ENCODE measurements at places on chromosomes 2 and 18. TPM values are rescaled to one million over a fixed set of nuclear protein-coding genes. Genes with fewer than 3 reads are reported as not detected.

GRCh38 chr2:108905906-108906305, 83.1 kb downstream of the EDAR start:
- H3K27ac ChIP-seq, result no peak overlapping the region
- DNase-seq, result no peak
- H3K27me3 ChIP-seq, result peaks cover 2% of the 10 kb centered on the region
- H3K4me3 ChIP-seq, result no peak overlapping the region
- H3K4me1 ChIP-seq, result no peaks in the 10 kb centered on the region

DNA sequence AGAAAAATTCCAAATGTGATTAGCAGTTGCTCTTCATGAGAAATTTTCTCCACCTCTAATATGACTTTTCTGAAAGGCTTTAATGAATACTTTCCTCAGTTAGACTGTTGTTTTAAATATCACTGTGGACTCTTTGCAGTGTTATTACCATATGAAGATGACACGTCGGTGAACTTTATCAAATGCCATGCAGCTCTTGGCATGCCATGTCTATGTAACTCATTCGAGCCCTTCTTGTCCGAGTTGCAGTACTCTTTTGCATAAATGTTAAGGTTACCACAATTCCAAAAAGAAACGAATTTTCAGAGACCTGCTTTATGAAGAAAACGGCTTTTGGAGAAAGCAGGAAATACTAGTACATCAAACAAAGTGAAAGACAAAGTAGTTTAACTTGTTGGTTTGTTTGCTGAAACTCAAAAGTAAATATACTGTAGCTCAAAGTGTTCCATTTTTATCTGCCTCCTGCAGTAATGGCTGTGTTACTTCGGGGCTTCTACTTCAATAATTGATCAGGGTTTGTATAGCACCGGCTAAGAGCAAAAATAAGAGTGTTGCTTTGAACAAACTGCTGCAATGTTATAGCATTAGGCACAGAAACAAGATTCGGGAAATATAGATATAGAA, 204.1 kb downstream of the ARHGAP15 start:
- H3K27me3 ChIP-seq, result no peaks in the 10 kb centered on the region
- DNase-seq, result no peak
- H3K4me1 ChIP-seq, result no peaks in the 10 kb centered on the region
- no peak overlapping the region for H3K4me3 ChIP-seq
- no peaks in the 10 kb centered on the region for H3K36me3 ChIP-seq
- no peak overlapping the region for H3K27ac ChIP-seq

DNA sequence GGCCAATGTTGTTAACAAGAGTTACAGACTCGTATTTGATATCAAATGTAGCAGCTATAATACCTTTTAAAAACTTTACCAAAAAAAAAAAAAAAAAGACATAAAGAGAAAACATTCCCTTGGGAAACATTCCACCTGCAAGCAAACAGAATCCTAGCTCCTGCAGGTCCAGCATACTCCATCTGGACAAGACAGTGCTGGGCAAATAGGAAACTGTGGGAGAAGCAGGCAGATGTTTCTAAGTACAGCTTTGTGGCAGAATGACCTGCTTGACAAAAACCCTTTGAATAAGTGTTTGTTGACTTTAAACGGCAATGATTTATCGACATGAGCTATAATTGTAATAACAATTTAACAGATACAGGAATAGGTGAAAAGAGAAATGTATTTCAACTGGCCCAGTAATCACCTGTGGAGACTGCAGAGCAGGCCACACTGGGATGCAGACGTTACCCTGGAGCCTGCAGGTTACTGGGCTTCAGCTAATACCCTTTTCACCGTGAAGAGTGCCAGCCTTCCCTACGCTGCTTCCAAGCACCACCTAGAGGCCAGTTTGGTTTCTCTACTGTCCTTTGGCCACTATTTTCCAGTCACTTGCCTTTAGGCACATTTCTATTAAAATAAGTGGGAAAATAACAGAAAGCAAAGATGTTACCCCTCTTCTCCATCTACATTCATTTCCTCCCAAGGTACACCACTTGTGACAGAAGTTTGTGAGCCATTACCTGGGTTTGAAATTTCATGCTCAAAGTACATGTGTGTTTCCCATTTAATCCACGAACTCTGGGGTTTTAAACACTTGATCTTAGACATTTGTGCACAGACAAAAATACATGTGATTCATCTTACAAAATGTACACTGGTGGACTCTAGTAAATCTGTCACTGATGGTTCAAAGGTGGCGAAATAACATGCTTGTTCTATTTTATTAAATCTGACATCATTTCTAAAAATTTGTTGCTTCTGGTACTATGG, 96.9 kb upstream of the ZNF397 start:
- no peak overlapping the region for H3K4me3 ChIP-seq
- H3K36me3 ChIP-seq, result no peaks in the 10 kb centered on the region
- H3K27ac ChIP-seq, result no peak overlapping the region
- DNase-seq, result peak; percentile 65
- no peaks in the 10 kb centered on the region for H3K4me1 ChIP-seq
- no peaks in the 10 kb centered on the region for H3K27me3 ChIP-seq

DNA sequence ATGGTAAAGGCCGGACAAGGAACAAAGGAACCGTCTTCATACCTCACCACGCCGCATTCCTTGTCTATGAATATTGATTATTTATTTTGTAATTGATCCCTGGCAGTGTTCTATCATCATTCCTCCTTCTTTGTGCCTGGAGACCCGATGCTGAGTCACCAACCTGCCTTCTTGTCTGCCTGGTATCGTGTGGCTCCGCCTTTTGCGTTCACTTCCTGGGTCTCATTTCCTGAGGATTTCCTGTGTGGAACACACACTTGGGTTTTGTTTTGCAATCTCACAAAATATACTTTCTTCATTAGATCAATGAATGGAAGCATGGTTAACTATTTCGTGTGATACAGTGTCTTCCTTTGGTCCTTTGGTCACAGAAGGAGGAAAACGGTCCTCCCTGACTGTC, 95.5 kb upstream of the SNTG2 start:
- H3K27ac ChIP-seq, result no peak overlapping the region
- no peak overlapping the region for H3K4me3 ChIP-seq
- H3K36me3 ChIP-seq, result no peaks in the 10 kb centered on the region
- H3K27me3 ChIP-seq, result no peaks in the 10 kb centered on the region

DNA sequence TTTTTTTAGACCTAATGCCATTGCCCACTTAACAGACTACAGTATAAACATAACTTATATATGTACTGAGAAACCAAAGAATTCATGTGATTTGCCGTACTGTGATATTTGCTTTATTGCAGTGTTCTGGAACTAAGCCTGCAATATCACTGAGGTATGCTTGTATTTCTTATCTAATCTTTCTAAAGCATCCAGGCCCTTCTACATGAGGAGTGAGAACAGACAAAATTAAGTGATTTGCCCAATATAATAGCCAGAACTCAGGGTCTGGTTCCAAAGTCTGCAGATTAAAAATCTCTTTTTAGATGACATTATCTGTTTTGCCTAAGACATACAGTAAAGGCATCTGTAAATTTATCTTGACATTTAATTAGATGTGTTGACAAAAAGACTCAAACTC, 41.9 kb downstream of the BMPR2 start:
- DNase-seq, result no peak
- no peaks in the 10 kb centered on the region for H3K4me1 ChIP-seq
- no peak overlapping the region for H3K27ac ChIP-seq
- H3K4me3 ChIP-seq, result no peak overlapping the region

Gene SLC20A1
- total RNA-seq, result 295 TPM

Gene ANKZF1
- 45.5 TPM for total RNA-seq

All from MCF 10A (cell line).